ENCODE measurements at places on chromosomes 13 and 19.

- DNase-seq, result no peak
Observed at GRCh38 chr19:19704836-19705235, 28.1 kb downstream of the ZNF14 start.

GRCh38 chr19:39555883-39556282 lies 15.9 kb upstream of the EID2 start:
- DNase-seq, result no peak

- no peak for DNase-seq
Observed at GRCh38 chr13:98390086-98390715, 186.7 kb downstream of the STK24 start.

GRCh38 chr13:40981361-40981760 lies 37.8 kb downstream of the ELF1 start:
- no peak for DNase-seq

GRCh38 chr19:32339988-32340874 lies 5.2 kb upstream of the ZNF507 start:
- DNase-seq, result no peak

DNA sequence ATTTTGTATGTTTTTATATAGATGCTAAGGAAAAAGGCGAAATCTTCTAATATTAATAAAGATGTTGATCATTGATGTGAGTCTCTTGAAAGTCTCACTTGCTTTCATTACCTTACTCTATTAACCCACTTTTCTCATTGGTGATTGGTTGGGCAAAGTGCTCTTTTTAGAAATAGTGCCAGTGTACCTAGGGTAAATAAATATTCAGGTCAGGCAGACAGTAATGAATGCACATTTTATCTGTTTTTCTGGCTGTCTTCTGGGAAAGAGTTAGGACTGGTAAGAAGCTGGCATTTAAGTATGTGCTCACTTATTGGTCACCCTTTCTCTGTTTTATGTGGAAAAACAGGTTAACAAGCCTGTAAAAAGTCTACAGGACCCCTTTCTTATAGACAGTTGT lies 11.2 kb downstream of the SERP2 start:
- DNase-seq, result no peak

- no peak for DNase-seq
Observed at GRCh38 chr13:61751039-61751438, 335.4 kb upstream of the PCDH20 start.

DNA sequence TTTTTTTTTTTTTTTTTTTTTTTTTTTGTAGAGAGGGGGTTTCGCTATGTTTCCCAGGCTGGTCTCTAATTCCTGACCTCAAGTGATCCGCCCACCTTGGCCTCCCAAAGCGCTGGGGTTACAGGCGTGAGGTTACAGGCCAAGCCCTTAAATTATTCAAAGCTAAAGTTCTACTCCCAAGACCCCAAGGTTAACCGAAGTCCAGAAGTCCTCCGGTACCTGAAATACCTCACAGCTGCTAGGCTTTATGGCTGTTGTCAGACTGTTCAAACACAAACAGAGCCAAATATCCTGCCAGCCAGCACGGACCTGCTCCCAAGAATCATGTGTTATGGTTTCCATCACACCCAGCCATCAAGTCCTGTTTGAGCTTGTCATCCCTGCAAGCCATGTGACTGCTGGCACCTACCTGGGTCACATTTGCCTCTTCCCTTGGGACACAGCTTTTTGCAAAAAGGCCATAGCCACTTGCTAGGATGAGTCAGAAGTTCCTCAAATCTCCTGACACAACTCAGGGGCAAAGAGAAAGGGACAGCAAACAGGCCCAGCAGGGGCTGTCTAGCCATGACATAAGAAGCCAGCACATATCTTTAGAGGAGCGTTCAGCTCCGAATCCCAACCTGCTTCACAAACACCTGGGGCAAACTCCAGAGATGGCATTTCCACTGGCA lies 129.9 kb downstream of the FOXO1 start:
- no peak for DNase-seq

DNA sequence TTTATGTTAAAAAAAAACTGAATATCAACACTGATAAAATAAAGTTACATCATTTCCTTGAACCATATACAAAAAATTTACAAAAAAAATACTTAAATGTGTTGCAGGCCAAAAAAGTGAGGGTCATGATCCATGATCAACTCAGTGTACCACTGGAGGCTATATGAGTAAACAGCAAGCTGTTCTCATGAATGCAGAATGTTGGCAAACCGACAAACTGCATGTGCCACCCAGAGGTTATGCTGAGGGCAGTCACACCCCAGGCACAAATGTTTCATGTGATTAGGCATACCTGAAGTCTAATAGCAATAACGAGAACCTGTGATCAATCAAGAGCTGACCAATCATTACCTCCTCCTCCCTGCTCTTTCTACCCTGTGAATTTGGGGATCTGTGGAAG lies 91.9 kb downstream of the ZNF431 start:
- no peak for DNase-seq

- no peak for DNase-seq
Observed at GRCh38 chr19:40705950-40706619, 10.6 kb downstream of the COQ8B start.

DNA sequence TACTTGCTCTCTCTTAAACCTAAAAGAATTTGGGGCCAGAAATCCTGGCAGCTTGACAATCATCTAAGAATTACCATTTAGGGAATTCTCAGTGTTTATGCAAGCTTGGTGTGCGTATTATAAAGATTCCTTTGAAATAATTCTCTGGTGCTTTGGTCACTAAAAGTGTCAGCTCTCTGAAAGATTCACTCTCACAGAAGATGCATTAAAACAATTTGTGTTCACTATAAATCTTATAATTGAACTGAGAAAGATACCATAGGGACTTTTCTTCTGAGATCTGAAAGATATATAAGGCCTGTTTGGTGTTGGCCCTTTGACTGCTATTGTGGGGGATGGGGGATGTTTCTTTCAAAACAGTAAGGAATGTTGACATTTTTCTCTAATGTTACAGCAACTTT lies 27.3 kb downstream of the EPSTI1 start:
- no peak for DNase-seq

- DNase-seq, result no peak
Observed at GRCh38 chr13:99385940-99386339, 78.7 kb upstream of the GPR183 start.

DNA sequence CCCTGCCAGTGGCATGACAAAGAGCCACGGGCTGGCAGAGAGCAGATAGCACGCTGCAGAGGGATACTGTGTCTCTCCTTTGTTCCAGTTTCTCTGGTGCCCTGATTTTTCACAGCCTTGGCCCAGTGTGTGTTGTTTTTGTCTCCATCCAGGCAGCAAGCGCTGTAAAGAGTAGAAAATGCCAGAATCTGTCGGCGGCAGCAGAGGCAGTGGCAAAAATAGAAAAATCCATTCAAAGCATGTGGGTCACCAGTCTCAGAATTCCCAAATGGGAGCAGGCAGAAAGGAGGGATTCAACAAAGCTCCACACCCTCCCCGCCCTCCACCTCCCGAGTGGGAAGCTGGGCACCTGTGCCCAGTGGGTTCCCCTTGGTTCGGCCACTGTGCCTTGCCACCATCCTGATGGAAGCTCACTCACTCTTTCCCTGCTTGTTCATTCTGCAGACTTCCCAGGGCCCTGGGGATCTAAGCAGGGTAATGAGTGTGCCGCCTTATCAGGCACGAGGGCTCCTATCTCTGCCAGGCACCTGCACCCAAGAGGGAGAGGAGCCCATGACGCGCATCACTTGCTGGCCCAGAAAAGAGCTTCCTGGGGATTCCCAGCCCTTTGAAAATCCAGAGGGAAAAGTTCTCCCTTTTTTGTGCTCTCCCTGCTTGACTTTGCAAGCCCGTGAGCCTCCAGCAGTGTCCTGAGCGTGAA lies 416.9 kb downstream of the IRS2 start:
- no peak for DNase-seq

GRCh38 chr13:74040200-74040599 lies 94.0 kb downstream of the KLF12 start:
- no peak for DNase-seq

DNA sequence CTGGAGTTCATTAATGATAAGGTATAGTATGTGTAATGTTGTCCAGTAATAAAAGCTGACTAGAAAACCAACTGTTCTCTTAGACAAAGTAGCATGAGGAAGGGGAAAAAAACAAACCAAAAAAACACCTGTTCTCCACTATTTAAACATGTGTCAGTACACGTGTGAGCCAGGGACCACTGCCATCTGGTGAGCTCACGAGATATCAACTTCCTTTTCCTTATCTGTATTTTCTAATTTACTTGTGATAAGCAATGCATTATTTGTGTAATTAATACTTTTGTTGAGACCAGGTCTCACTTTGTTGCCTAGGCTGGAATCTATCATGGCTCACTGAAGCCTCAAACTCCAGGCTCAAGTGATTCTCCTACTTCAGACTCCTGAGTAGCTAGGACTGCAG lies 4.3 kb upstream of the SIX5 start:
- no peak for DNase-seq

DNA sequence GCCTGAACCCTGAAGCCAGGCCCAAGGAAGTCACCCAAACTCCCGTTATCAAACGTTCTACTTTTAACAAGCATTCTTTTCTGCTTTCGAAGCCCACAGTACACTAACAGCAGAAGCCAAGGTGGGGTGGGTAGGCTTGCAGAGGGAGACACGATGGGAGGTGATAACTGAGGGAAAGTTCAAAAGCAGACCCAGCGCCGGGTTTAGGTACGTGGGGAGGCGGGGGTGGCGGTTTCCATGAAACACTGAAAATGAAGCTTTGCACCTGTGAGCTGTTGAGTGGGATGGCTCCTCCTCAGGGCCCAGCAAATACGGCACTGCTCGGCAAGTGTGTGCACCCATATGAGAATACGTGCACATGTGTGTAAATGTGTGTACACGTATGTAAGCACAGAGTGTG lies 49.8 kb downstream of the KLF2 start:
- DNase-seq, result no peak

DNA sequence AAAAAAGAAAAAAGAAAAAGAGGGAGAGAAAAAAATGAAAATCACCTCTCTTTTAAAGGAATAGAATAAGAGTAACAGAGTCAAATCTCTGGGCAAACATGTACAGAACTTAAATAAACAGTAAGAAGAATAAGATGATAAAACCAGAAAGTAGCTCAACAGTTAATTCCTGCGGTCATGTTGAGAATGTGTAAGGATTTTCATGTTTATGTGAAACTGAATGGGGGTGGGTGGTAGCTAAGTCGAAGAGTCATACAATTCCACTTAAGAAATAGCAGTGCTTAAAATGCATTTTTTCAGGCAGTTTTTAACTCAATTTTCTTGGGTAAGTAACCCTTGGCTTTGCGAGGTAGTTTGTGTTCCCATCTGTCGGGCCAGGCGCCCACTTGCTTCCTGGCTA lies 60.9 kb downstream of the PEX11G start:
- DNase-seq, result no peak

DNA sequence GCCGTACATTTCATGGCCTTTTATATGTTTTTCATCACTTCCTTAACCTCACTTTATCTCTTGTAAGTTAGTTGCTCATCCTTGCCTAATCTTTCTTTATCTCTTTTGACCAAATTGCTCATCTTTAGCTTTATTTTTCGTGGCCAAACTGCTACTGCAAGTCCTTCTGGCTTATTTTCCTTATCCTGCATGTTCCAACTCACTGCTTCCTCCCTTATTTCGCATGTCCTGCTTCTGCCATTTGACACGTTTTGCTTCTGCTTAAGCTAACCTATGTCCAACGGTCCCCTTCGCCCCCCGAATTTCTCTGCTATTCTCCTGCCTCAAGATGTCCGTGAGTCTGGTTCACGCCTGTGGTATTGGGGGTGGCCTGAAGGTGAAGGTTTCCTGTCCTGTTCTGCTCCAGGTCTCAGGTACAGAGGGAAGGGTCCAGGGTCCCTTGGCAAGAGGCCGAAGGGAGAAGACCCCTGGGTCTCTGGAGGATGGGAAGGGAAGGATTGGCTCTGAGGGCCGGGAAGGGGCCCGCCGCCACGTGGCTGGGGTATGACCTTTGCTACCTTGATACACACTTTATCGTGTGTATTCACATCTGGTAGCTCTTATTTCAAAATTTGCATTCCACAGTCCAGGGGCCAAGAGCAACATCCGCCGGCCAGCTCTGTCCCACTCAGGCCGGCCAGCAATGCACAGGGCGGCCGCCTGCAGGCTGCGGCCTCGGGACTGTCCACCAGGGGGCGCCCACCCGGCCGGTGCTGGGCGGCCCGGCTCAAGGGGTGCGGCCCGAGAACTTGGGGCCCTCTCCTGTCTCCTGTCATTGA lies 2.9 kb upstream of the C19orf85 start:
- peak; percentile 57 for DNase-seq

DNA sequence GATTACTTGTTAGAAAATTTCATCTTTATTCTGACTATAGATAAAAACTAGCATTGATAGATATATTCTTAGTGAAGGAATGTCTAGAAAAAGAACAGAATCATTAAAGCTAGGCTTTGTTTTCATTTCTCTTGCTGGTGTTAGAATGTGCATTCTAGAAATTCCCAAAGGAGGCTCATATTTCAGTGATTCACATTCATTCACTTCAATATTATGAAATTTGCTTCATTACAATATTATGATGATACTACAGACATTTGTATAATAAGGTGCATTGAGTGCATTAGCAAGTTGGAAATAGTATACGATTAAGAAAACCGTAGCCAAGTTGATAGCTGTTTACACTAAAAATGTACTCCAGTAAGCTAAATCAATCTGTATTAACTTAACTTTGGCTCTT lies 70.7 kb upstream of the MYCBP2 start:
- DNase-seq, result no peak

DNA sequence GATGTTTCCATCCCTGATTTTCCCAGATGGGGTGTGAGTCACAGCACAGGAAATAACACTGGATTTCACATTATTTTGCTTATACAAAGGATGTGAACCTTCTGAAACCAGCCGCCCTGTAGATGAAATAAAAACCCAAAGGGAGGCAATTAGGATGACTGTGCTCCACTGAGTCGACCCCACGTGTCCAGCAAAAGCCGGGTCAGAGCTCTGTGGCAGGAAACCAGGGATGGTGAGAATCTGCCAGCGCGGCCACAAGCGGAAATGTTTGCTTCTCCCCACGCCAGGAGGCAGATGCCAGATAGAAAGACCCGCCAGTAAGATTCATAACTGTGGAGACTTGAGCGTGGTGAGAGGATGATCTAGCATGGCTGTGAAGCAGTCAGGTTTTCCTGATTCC lies 764.4 kb downstream of the LIG4 start:
- no peak for DNase-seq

DNA sequence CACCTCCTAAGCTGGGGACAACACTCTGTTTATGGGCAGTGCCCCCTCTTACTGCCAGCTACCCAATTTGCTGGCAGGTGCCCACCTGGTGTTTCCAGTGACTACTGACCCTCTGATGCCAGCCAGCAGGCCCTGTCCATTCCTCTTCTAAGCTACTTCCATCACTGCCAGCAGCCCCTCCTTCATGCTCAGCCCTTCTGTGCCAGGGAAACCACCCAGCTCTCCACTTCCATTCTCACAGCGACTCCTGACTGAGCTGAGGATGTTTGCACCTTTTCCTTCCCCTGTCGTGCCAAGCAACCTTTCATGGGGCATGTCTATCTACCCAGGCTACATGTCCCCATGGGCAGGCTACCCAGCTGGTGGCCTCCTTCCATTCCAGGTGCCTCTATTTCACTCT lies 24.0 kb upstream of the ZNF492 start:
- DNase-seq, result no peak

GRCh38 chr13:65339241-65339640 lies 1890.9 kb downstream of the PCDH9 start:
- DNase-seq, result no peak

All from stimulated activated CD4-positive, alpha-beta T cell treated with anti-CD3 and anti-CD28 coated beads, TNF-alpha, amount 100 ng/mL, for 48 hours (primary cell).